Lung (tissue), 17 donors: ENCODE measurements at places on chromosomes 4 and X.

DNA sequence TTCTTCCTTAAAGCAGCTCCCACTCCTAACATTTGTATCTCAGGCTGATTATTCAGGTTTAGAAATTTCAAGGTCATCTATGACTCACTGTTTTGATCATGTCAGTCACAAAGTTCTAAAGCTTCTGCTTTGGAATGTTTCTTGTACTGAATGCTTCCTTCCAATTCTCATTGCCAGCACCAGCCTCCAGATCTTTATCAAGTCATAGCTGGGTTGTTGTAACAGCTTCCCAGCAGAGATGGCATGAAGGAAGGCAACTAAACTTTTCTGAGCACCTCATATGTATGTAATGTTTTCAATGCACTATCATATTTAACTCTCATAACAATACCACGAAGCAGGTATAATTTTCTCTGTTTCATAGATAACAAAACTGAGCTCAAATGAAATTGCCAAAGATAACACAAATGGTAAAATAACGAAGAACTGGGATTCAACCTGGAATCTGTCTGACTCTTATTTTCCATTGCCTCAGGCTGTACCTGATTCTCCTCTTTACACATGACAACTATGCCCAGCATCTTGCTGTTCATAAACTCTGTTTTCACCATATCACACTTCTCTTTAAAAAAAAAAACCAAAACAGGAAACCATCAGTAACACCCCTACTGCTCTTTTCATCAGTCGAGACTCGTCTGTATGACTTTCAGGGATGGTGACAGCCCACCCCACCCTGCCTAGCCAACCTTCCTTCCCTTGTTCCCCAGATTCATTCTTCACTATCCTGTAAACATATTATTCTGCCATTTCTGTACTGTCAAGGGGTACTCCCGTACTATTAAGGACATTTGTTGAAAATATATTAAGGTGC, 13.4 kb downstream of the TRPC3 start:
- DNase-seq, result no peak

DNA sequence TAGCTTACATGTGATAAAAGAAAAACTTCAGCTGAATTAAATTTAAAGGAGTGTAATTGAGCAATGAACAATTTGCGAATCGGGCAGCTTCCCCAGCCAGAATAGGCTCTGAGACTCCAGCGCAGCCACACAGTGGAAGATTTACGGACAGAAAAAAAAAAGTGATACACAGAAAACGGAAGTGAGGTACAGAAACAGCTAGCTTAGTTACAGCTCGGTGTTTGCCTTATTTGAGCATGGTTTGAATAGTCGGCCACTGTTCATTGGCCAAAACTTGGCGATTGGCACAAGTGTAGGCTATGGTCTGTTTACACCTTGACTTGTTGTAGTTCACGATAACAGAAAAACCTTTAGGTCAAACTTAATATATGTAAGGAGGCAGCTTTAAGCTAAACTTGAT, 16.7 kb upstream of the SUPT20HL1 start:
- DNase-seq, result no peak

GRCh38 chr4:8721621-8722020, 129.1 kb downstream of the CPZ start:
- DNase-seq, result no peak

- no peak for DNase-seq
Measured at GRCh38 chr4:140704392-140704960, 51.7 kb downstream of the TBC1D9 start.

- no peak for DNase-seq
Measured at GRCh38 chrX:129877401-129877800, 28.6 kb upstream of the UTP14A start.

DNA sequence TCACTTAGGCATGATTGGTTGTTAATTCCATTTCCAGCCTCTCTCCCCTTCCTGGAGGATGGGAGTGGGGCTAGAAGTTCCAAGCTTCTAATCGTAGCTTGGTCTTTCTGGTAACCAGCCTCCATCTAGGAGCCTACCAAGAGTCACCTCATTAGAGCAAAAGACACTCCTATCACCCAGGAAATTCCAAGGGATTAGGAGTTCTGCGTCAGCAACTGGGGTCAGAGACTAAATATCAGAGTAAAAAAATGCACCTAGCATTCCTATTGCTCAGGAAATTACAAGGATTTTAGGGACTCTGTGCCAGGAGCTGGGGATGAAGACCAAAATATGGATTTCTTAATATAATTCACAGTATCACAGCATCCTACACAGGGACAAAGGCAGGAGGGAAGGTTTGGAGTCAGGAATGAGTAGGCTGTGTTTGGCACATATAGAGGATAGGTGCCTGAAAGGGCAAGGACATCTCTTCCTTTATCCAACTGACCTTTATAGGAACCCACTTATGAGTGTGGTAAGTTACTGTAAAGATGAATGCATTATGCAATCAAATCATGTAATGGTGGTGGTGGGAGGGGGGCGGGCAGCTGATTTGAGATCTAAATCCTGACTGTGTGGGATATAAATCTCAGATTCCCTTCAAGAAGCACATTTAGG, 30.5 kb upstream of the LIMCH1 start:
- DNase-seq, result no peak

- no peak for DNase-seq
Measured at GRCh38 chr4:187685247-187685646, 310.3 kb upstream of the ZFP42 start.

- DNase-seq, result no peak
Measured at GRCh38 chr4:77815636-77816035, 3.5 kb downstream of the CNOT6L start.

GRCh38 chr4:94168321-94168720, 39.3 kb upstream of the SMARCAD1 start:
- DNase-seq, result no peak

DNA sequence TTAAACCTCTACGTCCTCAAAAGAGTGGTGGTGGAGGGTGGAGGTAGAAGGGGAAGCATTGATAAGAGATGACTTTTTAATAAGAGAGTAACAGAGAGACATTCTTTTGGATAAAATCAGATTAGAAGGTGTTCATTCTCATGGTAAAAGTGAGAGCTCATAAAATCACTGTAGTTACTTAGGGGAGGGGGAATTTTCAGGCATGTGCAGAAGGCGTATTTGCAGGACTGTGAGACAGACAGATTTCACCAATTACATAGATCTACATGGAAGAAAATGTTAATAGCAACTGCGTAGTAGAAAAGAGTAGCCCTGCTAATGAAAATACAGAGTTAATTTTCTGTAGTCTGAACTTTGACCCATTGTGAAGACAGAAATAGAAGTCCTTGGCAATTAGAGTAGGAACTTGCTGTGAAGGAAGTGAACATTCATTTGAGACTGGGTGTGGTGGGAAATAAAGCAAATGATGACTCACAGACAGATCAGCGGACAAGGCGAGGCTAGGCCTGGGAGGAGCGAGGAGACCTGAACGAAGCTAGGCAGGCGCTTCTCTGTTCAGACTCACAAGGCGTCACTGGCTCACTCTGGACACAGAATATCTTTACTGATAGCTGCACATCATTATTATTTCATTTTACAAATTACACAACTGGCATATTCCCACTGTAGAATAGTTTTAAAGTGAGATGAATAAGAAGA, 57.2 kb upstream of the FAM9C start:
- DNase-seq, result no peak

DNA sequence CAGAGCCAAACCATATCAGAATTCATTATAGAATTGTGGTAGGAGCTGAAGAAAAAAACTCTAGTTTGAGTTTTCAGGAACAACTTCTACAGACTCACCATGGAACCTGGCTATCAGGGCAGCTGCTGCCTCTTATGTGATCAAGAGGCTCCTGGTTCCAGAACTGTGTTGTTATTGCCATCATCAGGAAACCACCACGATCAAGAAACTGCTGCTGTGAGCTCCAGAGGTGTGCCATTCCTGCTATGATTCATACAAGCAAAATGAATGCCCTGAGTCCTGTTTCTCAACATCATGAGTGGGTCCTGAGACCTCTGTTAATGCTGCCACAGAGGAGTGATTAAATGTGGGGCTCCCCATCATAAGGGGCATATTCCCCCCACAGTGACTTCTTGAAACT, 43.7 kb downstream of the TASL start:
- DNase-seq, result no peak

- no peak for DNase-seq
Measured at GRCh38 chr4:165609653-165610052, 230.8 kb downstream of the CPE start.

DNA sequence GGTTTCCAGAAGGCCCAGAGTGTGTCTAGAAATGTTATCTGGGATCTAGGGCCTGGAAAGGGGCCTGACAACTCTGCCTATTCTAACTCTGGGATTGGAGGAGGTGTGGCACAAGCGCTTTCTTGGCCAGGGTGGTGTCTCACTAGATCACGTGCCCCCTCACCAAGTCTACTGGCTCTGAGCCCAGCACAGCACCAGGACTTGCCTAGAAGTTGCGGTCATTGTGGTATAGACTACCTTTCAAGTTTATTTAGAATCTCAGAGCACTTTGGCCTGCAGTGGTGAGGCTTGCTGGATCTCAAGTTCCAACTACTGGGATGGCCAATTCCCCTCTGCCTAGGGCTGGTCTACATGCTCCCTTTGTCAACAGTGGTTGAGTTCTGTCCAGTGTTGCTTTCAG, 223.3 kb upstream of the MAGEB2 start:
- no peak for DNase-seq

DNA sequence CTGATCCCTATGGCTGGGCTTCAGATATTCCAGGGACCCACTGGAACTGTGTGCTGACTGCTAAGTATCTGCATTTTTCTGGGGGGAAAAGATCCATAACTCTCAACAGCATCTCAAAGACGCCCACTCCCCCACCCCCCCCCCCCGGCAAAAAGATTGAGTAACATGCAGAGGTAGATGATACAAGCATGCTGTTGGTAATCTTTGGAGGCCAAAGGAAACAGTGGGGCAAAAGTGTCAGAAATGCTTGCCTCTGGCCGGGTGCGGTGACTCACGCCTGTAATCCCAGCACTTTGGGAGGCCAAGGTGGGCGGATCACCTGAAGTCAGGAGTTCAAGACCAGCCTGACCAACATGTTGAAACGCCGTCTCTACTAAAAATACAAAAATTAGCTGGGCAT, 12.2 kb downstream of the XPNPEP2 start:
- DNase-seq, result no peak

- no peak for DNase-seq
Measured at GRCh38 chr4:158159718-158160094, 13.1 kb downstream of the GASK1B start.

DNA sequence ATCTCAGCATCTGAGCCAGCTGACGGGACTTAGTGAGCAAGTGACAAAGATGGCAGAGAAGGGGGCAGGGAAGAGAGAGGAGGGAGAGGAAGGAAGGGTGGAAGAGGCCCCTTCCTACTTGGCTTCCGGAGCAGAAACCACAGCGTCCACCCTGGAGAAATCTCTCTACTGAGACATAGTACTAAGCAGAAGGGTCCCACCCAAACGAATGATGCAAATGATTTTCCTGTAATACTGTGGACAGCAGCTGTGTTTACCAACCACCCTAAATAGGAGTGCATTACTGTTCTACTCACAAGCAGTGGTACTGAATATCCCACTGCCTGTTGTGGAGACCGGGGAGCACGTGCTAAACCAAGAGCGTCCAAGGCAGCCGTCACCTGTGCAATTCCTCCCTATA, 29.4 kb downstream of the DTHD1 start:
- DNase-seq, result peak; percentile 54

DNA sequence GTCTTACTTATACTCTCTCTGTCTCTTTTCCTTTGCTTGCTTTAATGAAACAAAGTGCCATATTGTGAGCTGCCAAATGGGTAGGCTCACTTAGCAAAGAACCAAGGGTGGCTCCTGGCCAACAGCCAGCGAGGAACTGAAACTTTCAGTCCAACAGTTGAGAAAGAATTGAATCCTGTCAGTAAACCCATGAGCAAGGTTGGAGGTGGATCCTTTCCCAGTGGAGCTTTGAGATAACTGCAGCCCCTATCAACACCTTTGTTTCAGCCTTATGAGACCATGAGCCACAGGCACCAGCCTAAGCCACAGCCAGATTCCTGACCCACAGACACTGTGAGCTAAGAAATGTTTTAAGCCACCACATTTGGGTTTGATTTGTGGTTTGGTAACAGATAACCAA, 362.2 kb downstream of the PDGFC start:
- no peak for DNase-seq

DNA sequence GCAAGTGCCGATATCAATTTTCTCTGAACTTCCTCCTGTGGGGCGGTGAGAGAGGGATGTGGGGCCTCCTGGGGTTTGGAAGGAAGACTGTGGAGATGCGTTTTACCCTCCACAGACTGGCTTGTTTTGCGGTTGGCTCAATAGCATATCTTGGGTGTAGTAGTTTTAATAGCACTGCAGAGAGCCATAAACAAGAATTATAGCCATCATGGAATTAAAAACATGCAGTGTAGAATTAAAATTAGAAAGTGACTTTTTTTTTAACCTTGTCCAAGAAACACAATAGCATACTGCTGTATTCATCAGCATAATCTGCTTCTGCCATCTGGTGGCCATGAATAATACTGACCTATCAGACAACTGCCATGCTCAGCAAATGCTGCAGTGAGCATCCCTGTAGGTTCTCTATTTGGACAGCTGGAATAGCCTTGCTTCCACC, 47.3 kb upstream of the SCML1 start:
- peak; percentile 87 for DNase-seq

GRCh38 chrX:68808686-68809357, 20.0 kb upstream of the EFNB1 start:
- DNase-seq, result peak; percentile 60

DNA sequence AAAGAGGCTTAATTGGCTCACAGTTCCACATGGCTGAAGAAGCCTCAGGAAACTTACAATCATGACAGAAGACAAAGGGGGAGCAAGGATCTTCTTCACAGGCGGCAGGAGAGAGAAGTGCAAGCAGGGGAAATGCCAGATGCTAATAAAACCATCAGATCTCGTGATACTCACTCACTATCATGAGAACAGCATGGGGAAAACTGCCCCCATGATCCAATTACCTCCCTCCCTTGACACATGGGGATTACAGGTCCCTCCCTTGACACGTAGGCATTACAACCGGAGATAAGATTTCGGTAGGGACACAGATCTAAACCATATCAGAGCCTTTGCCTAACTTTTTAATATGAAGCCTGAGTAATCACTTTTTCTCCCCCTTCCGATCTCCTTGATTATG, 43.7 kb upstream of the MAPK10 start:
- no peak for DNase-seq

DNA sequence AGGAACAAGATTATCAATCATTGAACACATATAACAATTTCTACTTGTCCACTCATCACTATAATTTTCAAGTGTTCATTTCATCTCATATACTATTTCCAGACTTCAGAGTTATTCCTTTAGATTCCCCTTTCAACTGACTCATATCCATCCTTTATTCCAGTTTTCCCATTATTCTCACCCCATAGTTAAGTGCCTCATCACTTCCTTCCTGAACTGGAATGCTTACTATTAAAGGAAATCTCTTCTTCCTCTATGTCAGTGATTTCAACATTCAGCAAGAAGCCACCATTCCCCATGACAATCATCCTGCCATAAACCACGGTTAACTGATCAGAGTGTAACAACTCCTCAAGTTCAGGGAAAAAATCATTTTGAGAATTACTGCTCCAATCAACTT, 198.9 kb downstream of the FBXO8 start:
- DNase-seq, result no peak

GRCh38 chr4:53886090-53886489, 178.3 kb downstream of the CHIC2 start:
- DNase-seq, result no peak

- DNase-seq, result no peak
Measured at GRCh38 chrX:39499996-39500395, 597.8 kb downstream of the BCOR start.

GRCh38 chrX:15177316-15177715, 92.6 kb downstream of the ASB9 start:
- DNase-seq, result no peak
